ENCODE measurements at places on chromosomes 1 and 21.

DNA sequence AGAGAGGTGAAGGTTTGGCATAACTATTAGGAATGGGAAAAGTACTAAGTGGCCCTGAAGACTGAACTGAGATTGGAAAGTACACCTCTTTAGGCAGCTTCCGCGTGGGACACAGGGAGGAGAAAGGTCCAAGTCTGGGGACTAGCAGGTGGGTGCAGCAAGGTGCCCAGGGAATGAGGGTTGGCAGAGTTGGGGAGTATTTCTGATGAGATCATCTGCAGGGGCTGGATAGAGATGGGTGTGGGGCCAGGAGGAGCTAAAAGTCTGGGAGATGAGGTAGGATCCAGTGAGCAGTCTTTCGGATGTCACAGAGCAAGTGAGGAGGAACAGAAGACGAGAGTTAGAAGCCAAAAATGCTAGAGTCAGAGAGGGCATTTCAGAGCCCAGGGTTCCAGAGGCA is 36.1 kb downstream of the CDCA8 start:
- DNase-seq = no peak

GRCh38 chr1:93656491-93656890 is 25.1 kb downstream of the BCAR3 start:
- no peak for DNase-seq

DNA sequence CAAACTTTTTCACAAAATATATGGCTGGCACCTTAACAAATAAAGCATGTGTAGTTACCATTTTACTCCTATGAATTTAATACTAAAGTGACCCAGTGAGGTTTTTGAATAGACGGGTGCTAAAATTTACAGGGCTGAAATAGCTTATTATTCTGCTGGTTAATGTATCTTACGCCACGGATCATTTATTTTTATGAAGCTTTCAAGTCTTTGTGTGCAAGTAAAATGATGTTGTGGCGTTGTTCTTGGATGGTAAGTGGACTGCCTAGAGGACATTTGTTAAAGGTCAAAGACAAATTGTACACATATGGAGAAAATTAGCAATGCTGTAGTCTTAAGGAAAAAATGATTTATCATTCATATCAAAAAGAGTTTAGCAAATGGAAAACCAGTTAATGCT is 22.8 kb downstream of the INSL5 start:
- no peak for DNase-seq

DNA sequence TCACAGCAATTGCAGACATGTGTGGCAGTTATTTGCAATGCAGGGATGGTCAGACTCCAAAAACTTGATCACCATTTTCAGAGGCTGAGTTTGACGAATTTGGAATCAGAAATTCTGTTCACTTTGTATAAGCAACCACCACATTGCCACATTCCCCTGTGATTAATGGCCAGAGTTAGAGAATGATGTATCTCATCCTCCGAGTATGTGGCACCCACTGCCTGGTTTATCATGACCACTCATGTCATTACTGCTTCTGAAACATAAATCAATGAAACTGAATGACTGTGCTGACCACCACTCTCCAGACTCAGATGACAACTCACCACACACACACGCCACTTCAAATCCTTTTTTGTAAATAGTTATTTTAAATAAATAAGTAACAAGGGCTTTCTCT is 66.6 kb upstream of the CACHD1 start:
- DNase-seq = no peak

DNA sequence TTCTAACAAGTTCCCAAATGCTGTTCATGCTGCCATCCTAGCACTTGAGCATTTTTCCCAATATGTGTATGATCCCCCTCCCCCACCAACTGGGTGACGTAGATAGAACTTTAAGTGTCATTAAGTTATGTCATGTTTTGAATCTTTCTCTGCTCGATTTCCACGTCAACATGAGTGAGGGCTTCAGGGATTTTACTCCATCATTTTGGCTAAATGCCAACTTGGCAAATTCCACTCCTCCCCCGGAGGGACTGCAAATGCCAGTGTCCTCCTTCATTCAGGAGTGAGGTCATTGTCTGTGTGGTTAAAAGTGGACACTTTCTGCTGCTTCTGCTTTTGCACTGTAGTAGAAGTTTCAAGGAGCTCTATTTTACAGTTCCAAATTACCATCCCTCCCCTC is 201.7 kb downstream of the FGGY start:
- no peak for DNase-seq

GRCh38 chr1:107727866-107728265 is 237.1 kb downstream of the VAV3 start:
- DNase-seq = no peak

DNA sequence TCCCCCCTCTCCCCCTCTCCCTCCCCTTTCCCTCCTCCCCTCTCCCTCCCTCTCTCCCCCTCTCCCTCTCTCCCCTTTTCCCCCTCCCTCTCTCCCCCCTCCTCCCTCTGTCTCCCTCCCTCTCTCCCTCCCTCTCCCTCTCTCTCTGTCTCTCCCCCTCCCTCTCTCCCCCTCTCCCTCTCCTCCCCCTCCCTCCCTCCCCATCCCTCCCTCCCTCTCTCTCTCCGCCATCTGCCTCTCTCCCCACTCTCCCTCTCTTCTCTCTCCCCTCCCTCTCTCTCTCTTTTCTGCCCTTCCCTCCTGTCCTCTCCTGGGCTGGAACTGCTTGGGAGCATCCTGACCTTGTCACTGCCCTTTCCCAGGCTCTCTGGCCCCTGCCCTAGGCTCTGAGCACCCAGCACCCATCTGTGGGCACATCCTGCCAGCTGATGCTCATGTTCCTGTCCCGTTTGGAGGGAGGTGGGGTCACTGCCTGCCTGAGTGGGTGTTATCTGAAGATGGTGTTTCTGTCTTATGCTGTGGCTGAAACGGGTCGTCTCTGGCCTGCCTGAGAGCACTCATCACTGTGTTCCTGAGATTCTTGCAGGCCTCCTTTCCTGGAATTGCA is 10.8 kb downstream of the FTCD start:
- no peak for DNase-seq

GRCh38 chr1:246128494-246129069 is 378.5 kb downstream of the SMYD3 start:
- no peak for DNase-seq

DNA sequence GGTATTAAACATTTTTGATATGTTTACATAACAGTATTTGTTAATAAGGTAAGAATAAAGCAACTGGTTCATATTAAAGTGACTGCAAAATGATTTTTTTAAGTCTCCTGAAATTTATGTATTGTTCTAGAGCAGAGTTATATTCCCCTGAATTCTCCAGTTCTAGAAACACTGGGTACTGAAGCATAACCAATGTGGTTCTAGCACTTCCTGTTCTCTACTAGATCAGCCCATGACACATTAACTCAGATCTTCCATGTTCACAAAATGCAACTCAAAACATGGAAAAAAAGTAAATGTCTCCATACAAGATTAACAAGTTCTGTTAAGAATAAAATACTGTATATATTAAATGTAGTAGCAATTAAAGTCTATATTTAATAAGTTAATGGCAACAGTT is 3.9 kb downstream of the NEGR1 start:
- no peak for DNase-seq

- no peak for DNase-seq
These were observed 37.9 kb downstream of the RLF start for GRCh38 chr1:40199126-40199525.

DNA sequence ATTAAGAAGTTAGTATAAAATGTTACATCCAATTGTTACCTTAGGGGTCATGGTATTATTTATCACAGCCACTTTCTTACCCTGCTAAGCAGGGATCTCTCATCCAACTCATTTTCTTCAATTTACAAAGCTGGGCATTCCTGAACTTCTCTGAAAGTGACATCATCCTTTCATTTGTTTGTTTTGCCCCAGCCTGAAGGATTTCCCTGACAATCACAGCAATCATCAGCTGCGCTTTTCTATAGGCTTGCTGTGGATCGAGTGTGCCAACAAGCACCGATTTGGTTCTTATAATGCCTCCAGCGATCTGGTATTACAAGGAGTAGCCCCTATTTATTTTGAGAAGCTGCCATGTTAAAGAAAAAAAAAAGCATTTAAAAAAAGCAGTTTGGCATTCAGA is 240.2 kb downstream of the USH2A start:
- DNase-seq = no peak

DNA sequence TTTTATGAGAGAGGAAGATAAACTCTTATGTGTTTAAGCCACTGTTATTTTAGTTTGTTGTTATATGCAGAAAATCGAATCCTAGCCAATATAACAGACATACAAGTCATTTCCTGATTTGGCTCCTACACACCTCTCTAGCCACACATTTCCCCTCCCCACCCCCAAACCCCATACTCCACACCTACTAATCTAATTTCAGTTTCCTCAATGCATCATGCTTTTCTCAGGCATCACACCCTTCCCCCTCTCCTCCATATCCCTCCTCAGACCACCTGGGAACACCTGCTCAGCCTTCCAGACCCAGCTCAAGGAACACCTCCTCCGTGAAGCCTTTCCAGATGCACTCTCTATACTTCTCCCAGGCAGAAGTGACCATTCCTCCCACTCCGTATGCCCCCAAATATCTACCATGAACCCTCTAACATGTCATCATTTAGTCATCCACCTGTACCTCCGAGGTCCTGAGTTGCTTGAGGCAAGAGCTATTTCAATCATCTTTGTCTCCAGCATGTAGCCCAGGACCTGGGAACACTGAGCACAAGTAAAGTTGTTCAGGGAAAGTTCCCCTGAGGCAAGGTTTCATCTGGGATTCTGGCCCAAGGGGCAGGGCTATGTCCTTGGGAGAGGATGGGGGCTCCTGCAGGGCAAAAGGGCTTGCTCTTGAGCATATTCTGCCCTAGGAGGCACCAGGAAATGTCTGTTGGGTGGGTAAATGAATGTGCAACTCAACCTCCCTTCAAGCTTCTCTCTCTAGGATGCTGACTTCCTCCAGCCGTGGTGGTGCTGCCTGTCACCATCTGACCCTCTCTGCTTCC is 126.8 kb downstream of the HIVEP3 start:
- no peak for DNase-seq

GRCh38 chr1:30242168-30242567 is 481.2 kb downstream of the MATN1 start:
- no peak for DNase-seq

DNA sequence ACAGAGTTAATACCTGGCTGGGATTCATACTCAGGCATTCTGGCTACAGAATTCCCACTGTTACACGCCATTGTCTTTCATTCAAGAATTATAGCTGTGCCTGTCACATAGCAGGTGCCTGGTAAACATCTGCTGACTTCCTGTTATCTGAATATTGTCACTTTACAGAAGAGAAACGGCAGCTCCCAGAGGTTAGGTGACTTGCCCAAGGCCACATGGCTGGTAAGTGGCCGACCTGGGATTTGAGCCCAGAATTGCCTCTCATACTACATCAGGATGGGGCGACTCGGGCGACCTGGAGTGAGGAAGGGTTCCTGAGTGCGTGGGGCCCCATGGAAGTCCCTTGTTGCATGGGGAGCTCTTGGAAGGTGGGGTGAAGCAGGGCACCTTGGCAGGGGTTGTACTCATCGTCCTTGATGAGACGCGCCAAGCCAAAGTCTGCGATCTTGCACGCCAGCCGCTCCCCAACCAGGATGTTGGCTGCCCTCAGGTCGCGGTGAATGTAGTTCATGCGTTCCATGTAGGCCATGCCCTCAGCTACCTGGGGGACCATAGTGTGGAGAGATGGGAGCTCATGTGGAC is 10.2 kb upstream of the AHDC1 start:
- DNase-seq = no peak

GRCh38 chr21:34185026-34185750 is 111.8 kb downstream of the MRPS6 start:
- no peak for DNase-seq

GRCh38 chr1:177571485-177572076 is 398.3 kb downstream of the SEC16B start:
- no peak for DNase-seq

DNA sequence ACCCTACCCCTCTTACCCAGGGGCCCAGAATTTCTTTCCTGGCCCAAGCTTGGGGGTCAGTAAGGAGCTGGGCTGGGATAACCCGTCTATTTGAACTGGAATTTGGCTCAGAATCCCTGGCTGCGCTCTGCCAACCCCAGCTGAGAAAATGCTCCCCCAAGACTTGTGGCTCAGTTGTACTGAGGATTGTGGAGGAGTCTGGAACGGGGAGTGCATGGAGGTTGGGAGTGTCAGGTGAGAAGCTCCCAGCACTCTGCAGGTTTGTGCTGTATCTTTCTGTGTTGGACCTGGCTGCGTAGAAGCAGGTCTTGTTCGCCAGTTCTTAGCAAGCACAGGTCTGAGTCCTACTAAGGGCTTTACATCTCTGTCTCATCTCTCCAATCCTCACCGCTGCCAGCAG is 1.6 kb downstream of the TCEA3 start:
- no peak for DNase-seq

DNA sequence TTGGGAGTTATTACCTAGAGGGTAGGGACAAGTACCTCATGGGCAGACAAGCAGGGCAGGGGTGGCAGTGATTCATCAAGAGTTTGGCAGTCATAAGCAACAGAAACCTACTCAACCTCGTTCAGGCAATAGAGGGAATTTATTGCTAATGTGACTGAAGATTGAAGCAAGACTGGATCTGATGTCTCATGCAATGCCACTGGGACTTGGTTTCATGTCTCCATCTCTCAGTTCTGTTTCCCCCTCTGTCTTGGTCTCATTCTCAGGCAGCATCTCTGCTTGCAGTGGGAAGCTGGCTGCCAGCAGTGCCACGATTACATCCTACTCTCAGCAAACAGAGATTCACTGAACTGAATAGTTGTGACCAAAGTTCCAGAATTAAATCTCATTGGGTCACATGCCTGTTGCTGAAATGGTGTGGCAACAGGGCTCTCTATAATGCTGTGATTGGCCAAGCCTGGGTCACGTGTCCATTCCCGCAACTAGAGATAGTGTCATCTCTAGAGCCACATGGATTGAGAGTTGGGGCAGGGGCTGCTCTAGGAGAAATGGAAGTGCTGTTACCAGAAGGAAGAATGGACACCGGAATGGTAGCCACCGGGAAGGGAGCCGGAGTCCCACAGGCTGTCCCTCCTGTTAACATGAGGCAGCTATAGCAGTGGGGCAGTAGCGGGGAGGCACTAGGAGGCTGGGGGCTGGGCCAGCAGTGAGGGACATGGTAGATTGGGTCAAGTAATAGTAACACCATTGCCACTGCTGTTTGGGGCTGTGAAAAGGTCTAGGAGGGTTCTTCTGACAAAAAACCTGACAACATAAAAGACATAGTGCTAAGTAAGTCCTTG is 3.9 kb upstream of the CDC42 start:
- no peak for DNase-seq

DNA sequence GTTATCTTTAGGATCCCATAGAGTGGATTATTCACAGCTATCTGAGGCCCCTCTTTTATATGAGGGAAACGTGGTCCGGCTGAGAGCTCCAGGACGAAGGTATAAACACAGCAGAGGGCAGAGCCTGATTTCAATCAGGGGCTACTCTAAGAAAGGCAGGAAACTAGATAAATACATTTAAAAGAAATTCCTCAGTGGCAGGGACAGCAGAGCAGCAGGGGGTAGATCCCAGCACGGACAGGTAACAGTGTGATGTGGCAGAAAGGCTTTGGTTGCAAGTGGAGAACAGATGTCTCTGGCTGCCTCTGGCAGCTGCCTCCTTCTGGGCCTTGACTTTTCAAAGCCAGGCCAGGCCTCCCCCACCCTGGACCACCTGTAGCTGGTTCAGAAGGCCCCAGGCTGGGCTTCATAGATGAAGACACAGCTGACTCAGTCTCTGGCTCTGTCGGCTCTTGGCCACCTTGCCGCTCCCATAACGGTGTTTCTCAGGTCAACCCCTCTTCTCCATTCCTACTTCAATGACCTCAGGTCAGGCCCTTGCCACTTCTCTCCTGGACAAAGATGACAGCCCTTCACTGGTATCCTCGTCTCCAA is 43.8 kb downstream of the FAM78B start:
- no peak for DNase-seq
